ENCODE measurements at places on chromosomes 3 and 15.

DNA sequence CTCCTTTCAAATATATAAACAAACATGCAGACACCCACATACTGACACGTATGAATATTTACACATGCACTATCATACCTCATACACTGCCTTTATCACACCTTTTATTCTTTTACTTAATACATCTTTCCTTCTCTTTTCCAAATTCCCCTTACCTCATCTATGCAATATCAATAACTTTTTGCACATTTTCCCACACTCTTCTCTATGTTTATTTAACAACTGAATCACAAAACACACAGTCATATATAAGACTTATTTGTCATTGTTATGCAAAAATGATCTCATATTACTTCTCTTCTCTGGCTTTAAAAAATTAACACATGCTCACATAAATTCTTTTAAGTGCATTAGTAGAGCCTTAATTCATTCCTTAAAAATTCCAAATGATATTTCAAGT is 461.4 kb downstream of the DIPK2A start:
- no peak for DNase-seq

DNA sequence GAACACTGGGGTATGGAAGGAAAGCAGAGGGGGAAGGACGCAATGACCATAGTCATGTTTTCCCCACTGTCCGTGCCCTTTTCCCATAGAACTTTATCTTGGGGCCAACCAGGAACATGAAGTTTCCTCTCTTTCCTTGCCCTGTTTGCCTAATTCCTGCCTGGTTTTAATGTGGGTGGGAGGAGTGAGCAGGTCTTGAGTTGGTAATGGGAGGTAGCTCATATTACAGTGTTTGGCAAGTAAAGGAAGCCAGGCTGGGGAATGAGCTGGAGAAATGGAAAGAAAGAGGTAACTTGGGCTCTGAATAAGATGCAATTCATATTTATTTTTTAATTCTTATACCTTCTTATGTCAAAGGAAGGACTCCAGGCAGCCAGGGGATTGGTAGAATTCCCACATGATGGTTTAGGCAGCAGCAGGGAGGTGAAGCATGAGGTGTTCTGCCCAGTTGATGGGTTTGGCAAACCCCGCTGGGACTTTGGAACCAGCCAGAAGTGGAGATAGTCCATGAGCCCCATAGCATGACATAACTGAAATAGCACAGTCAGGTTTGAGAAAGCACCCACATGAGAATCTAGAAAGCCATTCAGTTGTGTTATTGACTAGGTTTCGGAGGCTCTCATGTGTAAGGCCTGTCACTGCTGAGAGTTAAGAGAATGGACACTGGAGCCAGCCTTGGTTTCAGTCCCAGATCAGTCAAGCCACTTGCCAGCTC is 60.0 kb downstream of the CCK start:
- no peak for DNase-seq

DNA sequence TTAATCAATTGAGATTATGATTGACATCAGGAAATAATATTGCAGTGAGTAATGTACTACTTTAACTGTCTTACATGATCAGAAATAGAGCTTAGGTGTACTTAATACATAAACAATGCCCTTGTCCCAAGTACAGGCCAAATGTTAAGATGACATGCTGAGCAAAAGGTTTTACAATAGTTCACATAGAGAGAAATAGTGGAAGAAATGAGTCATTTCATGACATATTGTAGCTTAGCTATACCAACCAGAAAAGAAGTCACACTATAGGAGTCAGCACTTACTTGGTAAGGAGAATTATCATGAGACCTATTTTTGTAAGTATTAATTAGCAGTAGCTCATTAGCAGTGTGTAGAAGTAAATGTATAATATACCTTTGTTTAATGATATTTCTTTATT is 96.4 kb upstream of the NANOGP8 start:
- no peak for DNase-seq

DNA sequence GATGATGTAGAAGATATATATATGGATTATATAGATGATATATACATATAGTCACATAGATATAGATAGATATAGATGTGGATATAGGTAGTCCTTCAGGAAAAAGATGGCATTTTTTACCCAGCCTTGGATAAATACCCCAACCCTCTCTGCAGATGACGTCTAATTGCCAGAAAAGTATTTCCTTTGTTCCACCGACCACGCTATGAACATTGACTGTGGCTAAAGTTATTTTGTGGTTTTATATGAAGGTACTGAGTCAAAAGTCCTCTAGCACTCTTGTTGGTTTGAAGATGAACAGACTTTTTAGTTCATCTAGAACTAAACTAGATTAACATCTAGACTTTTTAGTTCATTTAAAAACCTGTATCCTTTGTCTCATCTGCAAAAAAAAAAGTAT is 207.7 kb downstream of the PLOD2 start:
- no peak for DNase-seq

- DNase-seq = no peak
Measured at GRCh38 chr3:179801263-179801662, 148.4 kb downstream of the USP13 start.

GRCh38 chr3:32759342-32759741 is 58.5 kb upstream of the TRIM71 start:
- no peak for DNase-seq

GRCh38 chr3:31274326-31275024 is 258.2 kb upstream of the STT3B start:
- no peak for DNase-seq

DNA sequence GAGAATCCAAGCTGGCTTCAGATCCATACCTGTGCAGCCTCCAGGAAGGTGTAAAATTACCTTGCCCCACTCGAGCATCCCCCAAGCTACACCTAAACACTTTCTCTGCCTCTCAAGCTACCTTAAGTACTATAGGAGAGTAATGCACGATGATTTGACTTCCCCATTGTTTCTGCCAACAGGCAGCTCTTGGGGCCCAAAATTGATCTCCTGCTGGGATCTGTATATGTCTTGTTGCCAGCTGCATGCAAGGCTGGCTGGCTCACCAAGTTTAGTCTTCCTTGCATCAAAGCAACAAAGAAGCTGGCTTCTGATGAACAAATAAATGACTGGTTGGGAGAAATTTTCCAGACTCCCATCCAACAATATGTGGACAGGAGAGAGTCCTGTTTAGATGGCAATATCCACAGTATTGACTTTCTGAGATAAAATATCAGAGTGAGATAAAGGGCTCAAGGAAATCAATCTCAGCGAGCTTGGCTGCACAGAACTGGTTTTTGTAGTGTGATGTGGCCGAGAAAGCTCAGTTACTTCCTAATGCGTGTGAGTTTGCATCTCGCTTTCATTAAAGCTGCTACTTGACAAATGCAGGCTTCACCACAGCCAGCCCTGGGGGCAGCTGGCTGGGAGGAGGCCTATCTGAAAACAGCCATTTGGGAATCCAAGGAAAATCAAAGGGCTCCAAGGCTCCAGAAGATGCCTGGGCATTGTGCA is 140.7 kb downstream of the MINAR1 start:
- DNase-seq = no peak

- no peak for DNase-seq
Measured at GRCh38 chr15:81030301-81030750, 29.6 kb downstream of the TLNRD1 start.

DNA sequence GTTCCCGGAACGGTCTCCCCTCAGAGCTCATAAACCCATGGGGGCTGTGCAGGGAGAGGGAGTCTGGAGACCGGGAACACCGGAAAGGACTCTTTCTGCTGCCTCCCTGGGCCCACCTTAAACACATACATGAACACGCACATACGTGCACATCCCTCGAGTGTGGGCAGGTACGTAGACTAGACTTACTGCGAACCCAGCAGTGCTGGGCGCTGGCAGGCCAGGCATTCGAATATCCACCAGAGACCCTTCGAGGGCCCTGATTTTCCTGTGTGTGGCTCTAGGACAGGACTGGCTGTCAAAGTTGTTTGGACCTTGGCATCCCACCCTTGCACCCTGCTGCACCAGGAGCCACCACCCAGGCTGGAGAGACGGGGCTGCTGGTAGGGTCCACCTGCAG is 102.7 kb downstream of the PLXNA1 start:
- no peak for DNase-seq

DNA sequence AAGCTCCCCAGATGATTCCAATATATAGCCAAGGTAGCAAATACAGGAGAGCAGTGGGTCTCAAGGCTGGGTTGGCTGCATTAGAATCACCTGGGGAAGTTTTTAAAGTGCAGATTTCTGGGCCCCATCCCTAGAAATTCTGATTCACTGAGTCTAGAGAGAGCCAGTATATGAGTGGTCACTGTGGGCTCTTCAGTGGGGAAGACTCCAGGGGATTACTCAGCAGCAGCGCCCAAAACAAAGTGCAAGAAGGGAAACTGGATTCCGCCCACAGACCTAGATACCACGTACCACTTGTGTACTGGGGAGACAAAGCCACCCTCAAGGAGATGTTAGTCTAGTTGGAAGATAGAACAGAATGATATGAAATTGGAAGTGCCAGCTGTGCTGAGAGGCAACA is 40.0 kb downstream of the NME9 start:
- DNase-seq = no peak

DNA sequence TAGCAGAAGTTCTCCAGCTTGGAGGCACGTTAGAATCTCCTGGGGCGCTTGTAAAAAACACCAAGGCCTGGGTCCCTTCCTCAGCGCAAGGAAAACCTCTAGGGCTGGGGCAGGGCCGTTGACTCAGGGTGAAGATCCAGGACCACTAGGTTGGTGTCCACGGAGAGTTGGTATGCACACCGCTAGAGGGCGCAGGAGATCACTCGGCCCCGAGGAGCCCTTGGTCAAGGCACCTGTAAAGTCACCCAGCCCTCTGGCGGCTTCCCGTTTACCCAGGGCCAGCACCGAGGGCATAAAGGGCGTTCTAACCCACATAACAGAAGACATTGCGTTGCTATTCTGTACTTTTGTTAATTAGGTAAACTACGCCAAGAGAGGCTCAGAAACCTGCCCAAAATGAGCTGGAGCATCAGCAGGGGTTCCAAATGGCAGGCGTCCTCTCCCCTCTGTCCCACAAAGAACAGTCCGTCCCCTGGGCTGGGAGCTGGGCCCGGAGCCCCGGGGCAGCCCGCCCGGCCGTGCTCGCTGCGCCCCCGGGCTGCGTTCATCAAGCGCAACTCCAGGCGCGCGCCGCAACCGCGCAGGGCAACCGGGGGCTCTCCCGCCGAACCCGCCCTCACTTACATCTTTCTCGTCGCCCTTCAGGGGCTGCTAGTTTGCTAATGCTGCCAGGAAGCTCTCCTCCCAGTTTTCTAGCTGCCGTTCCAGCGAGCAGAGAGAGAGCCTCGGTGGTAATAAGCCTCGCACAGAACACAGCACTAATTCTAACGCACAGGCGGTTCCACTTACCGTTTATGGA is 332.1 kb downstream of the ARRDC4 start:
- DNase-seq = no peak

- DNase-seq = no peak
Measured at GRCh38 chr3:27713435-27714145, 8.5 kb downstream of the EOMES start.

DNA sequence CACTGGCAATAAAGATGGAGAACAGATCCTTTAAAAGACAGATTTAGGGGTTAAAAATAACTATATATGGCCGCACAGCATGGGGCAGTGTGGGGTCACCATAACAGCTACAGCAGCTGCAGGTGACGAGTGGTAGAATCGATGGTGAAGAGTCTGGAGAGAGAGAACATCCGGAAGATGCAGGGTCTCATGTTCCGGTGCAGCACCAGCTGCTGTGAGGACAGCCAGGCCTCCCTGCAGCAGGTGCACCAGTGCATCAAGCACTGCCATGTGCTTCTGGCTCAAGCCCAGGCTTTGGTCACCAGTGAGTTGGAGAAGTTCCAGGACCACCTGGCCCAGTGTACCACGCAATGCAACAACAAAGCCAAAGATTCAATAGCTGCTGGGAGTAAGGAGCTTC is 93.7 kb upstream of the IMPG2 start:
- peak; percentile 22 for DNase-seq

- no peak for DNase-seq
Measured at GRCh38 chr15:100759106-100759505, 120.5 kb upstream of the ALDH1A3 start.

- no peak for DNase-seq
Measured at GRCh38 chr15:89278307-89278706, 34.5 kb downstream of the FANCI start.

DNA sequence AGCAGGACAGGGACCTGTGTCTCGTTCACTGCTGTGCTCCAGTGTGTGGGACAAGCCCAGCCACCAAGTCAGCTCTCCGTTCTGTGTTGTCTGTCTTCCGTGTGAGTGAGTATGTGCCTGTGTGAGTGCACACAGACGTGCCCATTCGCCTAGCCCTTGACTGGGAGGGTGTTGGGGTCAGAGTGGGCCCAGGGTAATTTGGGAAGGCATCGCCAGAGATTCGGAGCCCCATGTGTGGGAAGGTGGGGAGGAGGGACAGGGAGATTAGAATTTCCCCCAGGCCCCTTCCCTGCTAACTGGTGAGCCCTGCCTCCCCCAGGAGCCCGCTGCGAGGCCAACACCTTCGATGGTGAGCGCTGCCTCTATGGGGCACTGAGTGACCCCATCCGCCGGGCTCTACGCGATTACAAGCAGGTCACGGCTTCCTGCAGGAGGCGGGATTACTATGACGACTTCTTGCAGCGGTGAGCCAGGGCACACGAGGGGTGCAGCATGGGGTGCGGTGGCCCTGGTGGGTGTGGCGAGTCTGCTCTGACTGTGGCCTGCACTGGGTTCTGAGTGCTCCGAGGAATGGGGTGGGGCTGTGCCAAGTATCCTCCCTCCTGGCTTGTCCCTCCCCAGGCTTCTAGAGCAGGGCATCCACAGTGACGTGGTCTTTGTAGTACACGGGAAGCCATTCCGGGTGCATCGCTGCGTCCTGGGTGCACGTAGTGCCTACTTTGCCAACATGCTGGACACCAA is 3.1 kb downstream of the ABTB1 start:
- DNase-seq = no peak

- no peak for DNase-seq
Measured at GRCh38 chr15:27238707-27239423, 267.9 kb downstream of the GABRG3 start.

DNA sequence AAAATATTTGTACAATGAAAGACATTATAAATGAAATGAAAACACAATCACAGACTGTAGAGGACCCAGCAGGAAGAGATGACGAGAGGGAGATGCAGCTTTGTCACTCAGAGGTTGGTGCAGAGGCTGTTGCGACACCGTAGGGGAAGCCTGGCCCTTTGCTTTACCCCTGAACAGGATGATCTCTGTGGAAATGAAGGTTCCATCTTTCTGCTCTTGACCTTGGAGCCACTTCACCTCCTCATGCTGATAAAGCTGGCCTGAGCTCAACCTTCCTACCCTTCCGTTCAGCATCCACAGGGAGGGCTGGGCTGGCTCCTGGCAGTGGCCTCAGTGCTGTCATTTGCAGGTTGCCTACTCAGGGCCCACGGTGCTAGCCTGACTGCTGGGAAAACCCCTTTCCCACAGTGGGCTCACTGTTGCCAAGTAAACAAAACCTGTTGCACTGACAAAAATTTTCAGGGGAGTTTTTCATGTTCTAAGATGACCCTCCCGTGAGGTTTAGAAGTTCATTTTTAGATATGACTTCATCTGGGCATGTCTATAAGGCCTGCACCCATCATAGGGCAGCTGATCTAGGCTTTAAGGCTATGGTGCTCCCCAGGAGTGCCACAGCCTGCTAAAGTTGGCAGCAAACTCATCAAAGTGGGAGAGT is 3.0 kb upstream of the CD80 start:
- no peak for DNase-seq

GRCh38 chr15:69869291-69869690 is 228.4 kb downstream of the TLE3 start:
- DNase-seq = no peak

GRCh38 chr3:72576563-72576962 is 271.7 kb downstream of the SHQ1 start:
- no peak for DNase-seq
